Activated T-cell treated with anti-CD3 and anti-CD28 coated beads for 1 hour (primary cell): ENCODE measurements at places on chromosomes 1 and 21.

DNA sequence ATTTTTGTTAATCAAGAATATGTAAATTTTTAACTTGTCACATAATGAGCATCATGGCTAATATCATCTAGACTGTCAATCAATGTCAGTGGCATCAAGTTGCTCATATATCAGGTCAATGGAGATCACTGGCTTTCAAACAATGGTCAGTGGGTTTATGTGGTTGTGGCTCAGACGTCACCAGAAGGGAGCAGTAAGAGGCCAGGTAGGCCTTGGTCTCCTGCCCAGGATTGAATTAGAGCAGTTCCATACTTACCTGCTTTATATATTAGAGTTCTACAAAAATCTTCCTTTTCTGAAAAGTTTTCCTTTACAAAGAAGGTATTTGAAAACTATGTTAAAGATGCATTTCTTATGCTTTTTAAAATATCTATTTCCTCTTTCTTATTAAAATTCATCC, 206.3 kb upstream of the B3GALT2 start:
- DNase-seq, result no peak

GRCh38 chr1:15736038-15736891, at the start of gene SLC25A34:
SLC25A34 (plus strand) TSS chr1:15736258; CDS start chr1:15736486, 228 bp downstream.
- DNase-seq, result no peak

- DNase-seq, result no peak
Observed at GRCh38 chr1:1899266-1899966, 8.5 kb upstream of the GNB1 start.

GRCh38 chr1:156387870-156388173, 18.8 kb downstream of the RHBG start:
- no peak for DNase-seq

DNA sequence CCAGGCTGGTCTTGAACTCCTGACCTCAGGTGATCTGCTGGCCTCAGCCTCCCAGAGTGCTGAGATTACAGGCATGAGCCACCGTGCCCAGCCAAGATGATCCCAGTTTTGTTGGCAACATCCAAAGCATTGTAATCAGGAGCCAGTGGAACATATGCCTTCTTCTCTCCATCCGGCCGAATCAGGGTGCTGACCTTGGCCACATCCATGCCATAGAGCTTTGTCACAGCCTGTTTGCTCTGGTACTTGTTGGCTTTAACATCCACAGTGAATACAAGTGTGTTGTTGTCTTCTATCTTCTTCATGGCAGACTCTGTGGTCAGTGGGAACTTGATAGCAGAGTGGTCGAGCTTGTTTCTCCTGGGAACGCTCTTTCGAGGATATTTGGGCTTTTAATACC, 17.1 kb downstream of the TNFRSF8 start:
- no peak for DNase-seq

GRCh38 chr1:219189021-219189824, 15.5 kb downstream of the LYPLAL1 start:
- DNase-seq, result no peak

GRCh38 chr1:157154940-157155514, 16.8 kb upstream of the ETV3 start:
- DNase-seq, result no peak

GRCh38 chr1:50422675-50422945, 633 bp downstream of the DMRTA2 start:
- DNase-seq, result no peak

- DNase-seq, result no peak
Observed at GRCh38 chr1:3351449-3352298, 102.8 kb upstream of the ARHGEF16 start.

DNA sequence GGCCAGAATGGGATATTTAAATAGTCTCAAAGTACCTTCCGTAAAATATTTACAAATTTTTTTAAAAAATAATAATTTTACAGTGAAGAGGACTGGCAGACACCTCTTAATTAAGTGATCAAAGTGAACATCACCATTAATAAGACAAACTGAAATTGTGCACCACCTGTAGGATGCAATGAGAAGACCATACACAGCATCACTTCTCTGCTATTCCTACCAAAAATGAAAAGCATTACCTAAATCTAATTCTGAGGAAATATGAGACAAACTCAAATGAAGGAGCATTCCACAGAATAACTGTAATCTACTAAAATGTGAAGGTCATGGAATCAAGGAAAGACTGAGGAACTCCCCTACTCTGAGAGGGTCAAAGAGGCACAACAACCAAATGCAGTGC, 68.2 kb upstream of the PRDX6 start:
- DNase-seq, result no peak

DNA sequence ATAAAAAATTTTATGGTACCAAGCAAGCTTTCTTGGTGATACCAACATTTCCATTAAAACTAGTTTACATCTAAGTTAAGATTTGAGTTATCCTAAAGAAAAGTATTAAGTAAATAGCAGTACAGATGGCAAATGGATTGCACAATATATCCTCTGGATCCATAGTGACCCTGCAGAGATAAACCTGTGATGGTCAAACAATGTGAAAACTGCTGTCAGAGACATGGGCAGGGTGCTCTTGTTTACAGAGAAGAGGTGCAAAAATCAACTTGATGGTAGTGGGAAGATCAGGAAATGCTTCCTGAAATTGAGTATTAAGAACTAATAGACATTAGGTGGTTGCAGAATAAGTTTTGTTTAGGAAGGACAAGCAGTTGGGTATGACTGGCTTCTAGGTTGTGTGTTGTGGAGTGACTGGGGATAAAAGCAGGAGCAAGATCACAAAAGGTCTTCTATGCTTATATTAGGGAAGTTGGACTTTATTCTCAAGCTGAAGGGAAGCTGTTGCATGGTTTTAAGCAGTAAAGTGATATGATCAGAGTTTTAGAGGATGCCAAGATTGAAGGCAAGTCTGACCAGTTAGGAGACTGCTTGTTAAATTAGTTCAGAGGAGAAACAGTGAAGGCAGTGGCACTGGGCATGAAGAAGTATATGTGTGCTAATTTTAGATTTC, 9.9 kb downstream of the TTC3 start:
- no peak for DNase-seq

GRCh38 chr1:16398371-16398953, 31.4 kb downstream of the SZRD1 start:
- no peak for DNase-seq

DNA sequence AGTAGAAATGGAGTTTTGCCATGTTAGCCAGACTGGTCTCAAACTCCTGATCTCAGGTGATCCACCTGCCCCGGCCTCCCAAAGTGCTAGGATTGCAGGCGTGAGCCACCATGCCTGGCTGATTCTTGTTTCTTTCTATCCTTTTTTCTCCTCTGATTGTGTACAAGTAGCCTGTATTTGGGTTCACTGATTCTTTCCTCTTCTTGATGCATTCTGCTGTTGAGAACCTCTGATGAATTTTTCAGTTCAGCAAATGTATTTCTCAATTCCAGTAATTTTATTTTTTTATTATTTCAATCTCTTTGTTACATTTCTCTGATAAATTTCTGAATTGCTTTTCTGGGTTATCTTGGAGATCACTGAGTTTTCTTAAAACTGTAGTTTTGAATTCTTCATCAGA, 58.8 kb downstream of the AXDND1 start:
- DNase-seq, result no peak

GRCh38 chr1:235289859-235290739, 37.9 kb downstream of the ARID4B start:
- DNase-seq, result no peak

- DNase-seq, result no peak
Observed at GRCh38 chr1:151549199-151549598, 9.1 kb downstream of the TUFT1 start.

DNA sequence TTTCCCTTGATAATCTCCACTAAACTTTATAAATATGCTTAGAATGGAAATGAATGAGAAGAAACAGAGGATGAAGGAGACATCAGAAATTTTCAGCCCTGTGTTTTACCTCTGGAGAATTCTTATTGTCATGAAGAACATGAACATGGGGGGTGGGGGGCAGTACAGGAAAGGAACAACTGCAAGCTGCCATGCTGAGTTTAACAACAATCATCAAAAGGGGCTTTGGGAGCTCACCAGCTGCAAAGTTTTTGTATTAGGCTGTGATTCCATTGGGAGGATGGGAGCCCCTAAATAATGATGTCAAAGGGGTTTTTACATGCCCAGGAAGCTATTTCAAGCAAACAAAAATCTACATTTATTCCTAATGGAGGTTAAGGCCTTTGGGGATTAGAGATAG, 103.3 kb downstream of the AKT3 start:
- no peak for DNase-seq

DNA sequence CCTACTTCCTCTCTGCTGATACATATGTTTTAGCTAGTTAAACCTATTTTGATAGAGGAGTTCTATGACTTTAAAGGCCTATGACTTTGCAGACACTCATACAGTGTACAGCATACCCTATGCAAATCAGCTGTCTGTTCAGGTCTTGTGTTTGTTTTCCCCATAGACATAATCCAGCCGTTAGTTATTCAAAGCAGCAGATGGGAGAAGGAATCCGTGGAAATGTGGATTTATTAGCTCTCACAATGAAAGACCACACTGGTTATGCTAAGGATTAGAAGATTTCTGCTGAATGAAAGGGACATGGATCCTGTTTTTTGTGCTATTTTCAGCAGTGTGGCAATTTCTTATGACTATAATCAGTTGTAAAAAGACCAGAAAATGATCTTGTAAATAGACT, 59.8 kb downstream of the MAST2 start:
- DNase-seq, result no peak

GRCh38 chr1:94100785-94101612, 19.9 kb downstream of the ABCA4 start:
- DNase-seq, result no peak

- no peak for DNase-seq
Observed at GRCh38 chr1:63799820-63800219, 26.0 kb downstream of the ROR1 start.

GRCh38 chr1:167746013-167746672, 24.4 kb downstream of the MPZL1 start:
- no peak for DNase-seq

DNA sequence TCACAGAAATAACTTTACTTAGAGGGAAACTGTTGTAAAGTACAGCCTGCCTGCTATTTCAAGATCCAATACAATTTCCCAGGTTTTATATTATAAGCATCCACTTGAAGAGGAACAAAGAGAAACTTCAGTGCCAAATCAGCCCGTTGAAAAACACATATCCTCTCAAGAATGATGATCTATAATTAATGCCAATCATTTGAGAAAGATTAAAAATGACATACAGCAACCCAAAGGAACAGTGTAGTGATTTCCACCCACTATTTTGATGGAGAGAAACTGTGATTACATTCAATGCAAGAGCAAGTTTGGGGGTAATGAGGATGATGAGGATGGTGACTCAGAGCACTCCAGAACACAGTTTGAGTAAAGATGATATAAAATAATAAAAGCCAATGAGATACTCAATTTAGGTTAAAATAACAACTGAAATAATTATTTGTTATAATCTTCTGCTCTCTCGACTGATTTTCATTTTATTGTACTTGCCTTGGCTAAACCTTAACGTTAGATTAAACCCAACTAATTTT, 715.5 kb downstream of the NCAM2 start:
- no peak for DNase-seq

DNA sequence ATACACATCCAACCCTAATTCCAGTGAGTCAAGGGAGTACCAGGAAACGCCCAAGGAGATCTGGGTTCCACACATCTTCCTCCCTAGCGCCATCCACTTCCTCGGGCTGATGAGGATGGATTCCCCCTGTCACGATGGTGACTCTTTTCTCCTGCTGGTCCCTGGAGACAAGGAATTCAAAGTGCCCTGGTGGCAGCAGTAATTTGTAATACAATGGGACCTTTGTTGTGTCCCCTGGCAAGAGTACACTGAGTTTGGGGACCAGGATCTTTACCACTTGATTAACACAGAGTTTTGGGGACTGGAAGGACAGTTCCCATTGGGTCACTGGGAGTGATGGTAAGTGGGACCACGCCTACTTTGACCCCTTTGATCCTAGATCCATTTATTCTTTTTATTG, 9.4 kb upstream of the JAK1 start:
- DNase-seq, result no peak

DNA sequence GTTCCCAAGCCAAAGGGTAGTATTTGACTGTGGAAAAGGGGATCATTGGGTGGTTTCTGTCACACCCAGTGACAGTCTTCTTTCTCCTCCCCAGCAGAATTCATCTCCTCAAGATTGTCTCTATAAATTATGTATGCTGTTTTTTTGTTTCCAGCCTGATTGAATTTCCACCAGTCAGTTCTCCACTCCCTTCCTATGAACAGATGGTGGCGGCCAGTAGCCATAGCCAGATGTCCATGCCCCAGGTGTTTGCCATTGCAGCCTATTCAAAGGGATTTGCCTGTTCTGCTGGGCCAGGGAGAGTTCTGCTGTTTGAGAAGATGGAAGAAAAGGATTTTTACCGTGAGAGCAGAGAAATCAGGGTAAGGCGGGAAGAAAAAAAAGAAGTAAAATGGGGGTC, 12.9 kb downstream of the CFAP57 start:
- DNase-seq, result no peak

DNA sequence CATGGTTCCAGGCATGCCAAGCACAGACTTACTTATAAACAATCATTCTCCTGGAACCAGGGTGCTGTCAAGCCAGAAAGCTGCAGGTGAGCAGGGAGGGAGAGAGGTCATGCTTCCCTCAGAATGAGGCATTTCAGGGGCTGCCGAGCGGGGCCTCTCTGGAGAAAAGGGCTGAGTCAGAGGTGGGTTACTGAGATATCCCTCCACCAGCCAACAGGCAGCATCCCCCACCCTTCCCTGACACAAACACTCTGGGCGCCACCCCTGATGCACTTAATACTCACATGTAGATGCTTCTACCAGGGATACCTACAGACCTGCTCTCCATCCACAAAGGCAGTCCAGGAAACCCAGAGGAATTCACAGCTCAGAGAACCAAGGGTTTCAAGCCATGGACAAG, 13.1 kb downstream of the STK40 start:
- no peak for DNase-seq

GRCh38 chr21:33259428-33259827, 6.7 kb upstream of the IL10RB start:
- no peak for DNase-seq

DNA sequence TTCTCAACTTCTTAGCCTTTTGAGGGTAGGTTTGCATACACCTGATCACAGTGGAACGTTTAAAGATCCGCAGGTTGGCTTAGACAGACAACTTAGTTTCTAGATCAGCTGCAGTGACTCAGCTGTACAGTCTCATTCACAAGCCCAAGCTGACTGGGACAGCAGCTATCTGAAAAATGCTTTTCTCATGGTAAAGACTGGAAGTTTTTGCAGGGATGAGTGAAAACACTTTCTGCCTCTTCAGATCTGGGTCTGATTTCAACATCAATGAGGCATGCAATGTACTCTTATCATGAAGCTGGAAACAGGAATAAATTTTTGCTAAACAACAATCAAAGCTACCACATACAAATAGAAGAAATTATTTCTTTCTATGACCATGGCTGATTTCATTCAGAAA, 61.1 kb upstream of the PTBP2 start:
- DNase-seq, result no peak

GRCh38 chr1:17120962-17121837, 1.9 kb upstream of the PADI2 start:
- no peak for DNase-seq
